ENCODE measurements at places on chromosomes 1 and 21. TPM values are rescaled to one million over a fixed set of nuclear protein-coding genes. Genes with fewer than 3 reads are reported as not detected.

MCOLN2 gene
- polyA plus RNA-seq = 0.12 TPM

DR1 gene
- polyA plus RNA-seq = 29.2 TPM

GPR3 gene
- 0.94 TPM for polyA plus RNA-seq

CFAP74 gene
- polyA plus RNA-seq = not detected

RORC gene
- polyA plus RNA-seq = 0.12 TPM

DNA sequence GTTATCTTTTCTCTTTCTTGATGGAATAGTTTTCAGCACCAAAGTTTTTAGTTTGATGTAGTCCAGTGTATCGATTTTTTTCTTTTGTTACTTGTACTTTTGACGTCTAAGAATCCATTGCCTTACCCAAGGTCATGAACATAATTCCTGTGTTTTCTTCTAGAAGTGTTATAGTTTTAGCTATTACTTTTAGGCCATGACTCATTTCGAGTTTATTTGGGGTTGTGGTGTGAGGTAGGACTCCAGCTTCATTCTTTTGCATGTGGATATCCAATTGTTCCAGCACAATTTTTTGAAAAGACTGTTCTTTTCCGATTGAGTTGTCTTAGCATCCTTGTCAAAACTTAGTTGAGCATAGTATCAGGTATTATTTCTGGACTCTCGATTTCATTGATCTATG, 79.4 kb upstream of the SELENON start:
- H3K27me3 ChIP-seq = no peaks in the 10 kb centered on the region
- H3K4me3 ChIP-seq = no peak overlapping the region
- no peaks in the 10 kb centered on the region for H3K36me3 ChIP-seq
- no peak for DNase-seq

DNA sequence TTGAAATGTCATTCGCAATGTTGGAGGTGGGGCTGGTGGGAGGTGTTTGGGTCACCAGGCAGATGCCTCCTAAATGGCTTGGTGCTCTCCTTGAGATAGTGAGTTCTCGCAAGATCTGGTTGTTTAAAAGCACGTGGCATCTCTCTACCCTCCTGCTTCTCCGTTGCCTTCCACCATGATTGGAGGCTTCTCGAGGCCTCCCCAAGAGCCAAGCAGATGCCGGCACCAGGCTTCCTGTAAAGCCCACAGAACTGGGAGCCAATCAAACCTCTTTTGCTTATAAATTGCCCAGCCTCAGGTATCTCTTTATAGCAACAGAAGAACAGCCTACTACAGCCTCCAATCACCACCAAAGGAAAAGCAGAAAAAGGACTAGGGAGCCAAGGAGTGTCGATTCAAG, 80.5 kb downstream of the PDE9A start:
- H3K4me1 ChIP-seq = no peaks in the 10 kb centered on the region
- no peaks in the 10 kb centered on the region for H3K27me3 ChIP-seq
- H3K27ac ChIP-seq = no peak overlapping the region
- DNase-seq = no peak
- no peaks in the 10 kb centered on the region for H3K36me3 ChIP-seq

DNA sequence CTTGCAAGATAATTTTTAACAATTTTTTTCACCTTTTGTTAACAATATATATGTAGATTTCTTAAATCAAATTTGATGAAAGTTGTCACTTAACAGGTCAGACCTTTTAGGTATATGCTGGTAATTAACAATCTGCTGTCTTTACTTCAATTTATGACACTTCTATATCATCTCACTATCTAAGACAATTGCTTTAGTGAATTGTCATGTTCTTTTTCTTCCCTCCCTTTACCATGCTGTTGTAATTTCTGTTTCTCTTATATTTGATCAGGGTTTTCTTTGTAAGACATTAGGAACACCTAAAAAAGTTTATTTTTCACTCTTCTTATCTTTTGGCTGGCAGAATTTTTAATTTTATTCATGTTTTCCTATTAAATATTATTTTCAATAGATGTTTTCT, 2.0 kb downstream of the IFI16 start:
- no peaks in the 10 kb centered on the region for H3K27me3 ChIP-seq
- H3K4me3 ChIP-seq = peak overlapping the region; percentile 88
- no peak for DNase-seq
- peaks cover 3% of the 10 kb centered on the region for H3K36me3 ChIP-seq
- H3K4me1 ChIP-seq = peaks cover 42% of the 10 kb centered on the region
- H3K27ac ChIP-seq = peak overlapping the region; percentile 96

DNA sequence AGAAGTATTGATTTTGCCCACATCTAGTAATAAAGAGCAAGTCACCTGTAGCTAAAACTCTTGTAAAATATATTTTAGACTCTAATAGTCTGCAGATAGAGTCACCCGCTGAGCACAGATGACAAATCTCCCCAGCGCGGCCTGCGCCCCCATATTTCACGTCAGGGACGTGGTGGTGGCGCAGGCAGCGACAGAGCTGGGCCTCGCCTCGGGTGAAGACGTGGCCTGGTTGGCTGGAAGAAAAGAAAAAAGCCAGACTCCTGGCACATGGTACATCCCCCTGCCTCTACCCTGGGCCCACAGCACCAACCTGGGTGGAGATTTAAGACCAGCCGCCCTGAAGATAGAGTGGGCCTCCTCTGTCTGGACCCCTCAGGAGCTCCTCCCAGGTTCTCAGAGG, 6.0 kb upstream of the DMBX1 start:
- H3K4me1 ChIP-seq = no peaks in the 10 kb centered on the region
- no peak overlapping the region for H3K27ac ChIP-seq
- DNase-seq = no peak
- H3K27me3 ChIP-seq = peaks cover 47% of the 10 kb centered on the region

Measured in keratinocyte (primary cell).